ENCODE measurements at places on chromosomes 6 and 20.

DNA sequence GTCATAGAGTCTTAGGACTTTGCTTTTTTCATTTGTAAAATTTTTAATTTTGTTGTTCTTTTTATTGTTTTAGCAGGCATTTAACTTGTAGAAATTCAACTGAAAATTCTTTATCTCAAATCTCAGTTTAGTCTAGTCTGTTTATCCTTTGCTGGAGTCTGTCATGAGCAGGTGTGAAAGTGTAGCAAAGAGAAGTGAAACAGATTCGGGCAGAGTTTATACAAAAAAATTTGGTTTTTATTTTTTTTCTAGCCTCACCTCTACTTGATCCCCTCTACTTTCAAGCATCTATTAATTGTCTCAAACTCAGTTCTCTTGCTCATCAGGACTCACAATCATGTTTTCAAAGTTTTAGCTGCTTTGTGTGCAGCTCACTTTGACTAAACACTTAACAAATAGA is 655.2 kb downstream of the HDGFL1 start:
- DNase-seq = no peak

GRCh38 chr6:112007805-112008204 is 46.1 kb upstream of the CCN6 start:
- no peak for DNase-seq

- no peak for DNase-seq
These were observed 64.2 kb upstream of the AKIRIN2 start for GRCh38 chr6:87766211-87766610.

- DNase-seq = no peak
These were observed 61.7 kb upstream of the SGK1 start for GRCh38 chr6:134379599-134379998.

GRCh38 chr6:293193-294174 is 1.2 kb downstream of the DUSP22 start:
- no peak for DNase-seq

DNA sequence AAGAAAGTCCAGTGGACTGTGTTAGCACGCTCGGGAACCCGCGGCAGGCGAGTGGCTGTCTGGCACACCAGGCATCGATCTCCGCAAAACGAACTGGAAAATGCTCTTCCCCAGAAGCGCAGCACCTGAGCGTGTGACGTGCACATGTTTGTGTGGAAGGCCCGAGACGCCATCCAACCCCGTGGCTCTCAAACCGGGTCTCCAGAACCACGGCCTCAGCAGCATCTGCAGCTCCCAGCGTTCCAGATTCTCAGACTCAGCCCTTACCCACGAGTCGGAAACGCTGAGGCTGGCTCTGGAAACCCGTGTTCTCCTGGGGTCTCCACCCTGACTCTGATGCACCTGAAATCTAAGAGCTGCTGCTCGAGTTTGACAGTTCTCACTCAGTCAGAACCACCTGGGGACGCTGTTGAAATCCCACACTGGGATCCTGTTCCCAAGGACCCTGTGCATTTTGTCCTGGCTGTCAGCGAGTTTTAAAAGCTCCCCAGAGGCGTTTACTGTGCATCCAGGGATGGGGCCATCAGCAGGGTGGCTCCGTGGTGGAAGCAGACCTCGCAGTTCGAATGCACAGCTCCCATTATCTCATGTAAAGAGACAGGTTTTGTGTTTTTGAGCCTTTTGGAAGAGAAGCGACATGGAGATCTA is 69.0 kb downstream of the DLL1 start:
- DNase-seq = no peak

- DNase-seq = peak; percentile 39
These were observed 713 bp upstream of the ELMO2 start for GRCh38 chr20:46406986-46407670.

GRCh38 chr6:108323710-108324466 is 29.0 kb downstream of the AFG1L start:
- DNase-seq = no peak

DNA sequence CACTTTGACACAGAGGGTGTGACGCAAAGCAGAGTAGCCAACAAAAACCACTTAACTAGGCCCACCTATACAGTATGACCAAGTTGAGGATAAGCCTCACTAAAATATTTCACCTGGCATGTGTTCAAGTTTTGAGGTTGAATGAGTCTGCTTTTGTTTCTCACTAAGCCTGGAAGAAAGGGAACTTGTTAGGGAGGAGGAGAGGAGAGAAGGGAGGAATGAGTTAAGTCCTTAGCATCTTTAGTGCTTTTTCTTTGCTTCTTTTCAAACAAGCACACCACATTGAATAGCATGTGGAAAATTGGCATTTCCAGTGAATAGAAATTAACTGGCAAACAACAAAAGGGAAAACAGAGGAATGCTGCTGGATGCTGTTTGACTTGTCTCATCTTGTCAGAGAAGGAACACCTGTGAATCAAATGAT is 461.9 kb downstream of the GJA1 start:
- DNase-seq = no peak

DNA sequence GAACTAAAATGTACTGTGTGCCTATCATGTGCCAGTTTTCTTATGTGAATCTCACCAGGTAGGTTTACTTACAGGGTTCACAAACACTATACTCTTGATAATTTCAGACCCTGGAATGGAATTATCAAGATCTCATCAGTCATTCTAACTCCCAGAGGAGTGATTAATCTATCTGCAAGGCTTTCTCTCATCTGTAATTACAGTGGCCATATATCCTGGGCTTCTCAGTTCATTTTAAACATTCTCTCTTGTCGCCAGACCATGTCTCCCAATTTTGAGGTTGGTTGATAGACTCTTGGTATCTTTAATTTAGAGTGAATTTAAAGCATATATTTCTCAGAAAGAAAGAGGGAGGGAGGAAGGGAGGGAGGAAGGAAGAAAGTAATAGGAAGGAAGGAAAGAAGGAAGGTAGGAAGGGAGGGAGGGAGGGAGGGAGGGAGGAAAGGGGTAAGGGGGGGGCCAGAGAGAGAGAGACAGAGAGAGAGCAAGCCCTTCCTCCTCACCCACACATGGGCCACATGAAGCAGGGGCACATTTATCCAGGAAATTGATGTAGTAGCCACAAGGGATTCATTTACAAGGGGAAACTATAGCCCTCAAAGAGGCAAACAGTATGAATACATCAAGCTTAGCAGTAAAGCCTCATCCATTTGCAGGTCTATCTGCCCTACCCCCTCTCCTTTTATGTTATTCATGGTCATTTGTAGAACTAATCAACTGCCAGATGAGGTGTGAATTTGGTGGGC is 25.8 kb upstream of the NRSN1 start:
- no peak for DNase-seq

Data from hematopoietic multipotent progenitor cell treated with erythropoietin and hydrocortisone succinate and interleukin-3 and kit ligand, for 15 days (in vitro differentiated cells).